ENCODE measurements at places on chromosomes 6 and 20.

DNA sequence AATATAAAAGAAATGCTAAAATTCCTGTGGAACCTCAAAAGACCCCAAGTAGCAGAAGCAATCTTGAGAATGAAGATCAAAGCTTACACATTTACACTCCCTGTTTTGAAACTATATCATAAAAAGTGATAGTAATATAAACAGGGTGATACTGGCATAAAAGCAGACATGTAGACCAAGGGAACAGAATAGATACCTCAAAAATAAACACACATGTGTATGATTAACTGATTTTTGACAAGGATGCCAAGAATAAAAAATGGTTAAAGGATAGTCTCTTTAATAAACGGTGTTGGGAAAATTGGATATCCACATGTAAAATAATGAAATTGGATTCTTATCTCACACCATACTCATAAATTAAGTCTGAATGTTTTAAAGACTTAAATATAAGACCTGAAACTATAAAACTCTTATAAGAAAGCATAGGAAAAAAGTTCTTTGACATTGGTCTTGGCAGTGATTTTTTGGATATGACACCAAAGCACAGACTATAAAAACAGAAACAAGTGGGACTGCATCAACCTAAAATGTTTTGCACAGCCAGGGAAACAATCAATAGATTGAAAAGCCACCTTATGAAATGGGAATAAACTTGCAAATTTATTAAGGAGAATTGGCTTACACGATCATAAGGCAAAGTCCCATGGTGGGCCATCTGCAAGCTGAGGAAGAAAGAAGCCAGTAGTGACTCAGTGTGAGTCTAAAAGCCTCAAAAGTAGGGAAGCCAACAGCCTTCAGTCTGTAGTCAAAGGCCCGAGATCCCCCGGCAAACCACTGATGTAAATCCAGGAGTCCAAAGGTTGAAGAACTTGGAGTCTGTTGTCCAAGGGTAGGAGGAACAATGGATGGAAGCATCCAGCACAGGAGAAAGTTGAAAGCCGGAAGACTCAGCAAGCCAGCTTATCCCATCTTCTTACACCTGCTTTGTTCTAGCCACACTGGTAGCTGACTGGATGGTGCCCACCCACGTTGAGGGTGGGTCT lies 144.3 kb downstream of the MEI4 start:
- no peak for DNase-seq

DNA sequence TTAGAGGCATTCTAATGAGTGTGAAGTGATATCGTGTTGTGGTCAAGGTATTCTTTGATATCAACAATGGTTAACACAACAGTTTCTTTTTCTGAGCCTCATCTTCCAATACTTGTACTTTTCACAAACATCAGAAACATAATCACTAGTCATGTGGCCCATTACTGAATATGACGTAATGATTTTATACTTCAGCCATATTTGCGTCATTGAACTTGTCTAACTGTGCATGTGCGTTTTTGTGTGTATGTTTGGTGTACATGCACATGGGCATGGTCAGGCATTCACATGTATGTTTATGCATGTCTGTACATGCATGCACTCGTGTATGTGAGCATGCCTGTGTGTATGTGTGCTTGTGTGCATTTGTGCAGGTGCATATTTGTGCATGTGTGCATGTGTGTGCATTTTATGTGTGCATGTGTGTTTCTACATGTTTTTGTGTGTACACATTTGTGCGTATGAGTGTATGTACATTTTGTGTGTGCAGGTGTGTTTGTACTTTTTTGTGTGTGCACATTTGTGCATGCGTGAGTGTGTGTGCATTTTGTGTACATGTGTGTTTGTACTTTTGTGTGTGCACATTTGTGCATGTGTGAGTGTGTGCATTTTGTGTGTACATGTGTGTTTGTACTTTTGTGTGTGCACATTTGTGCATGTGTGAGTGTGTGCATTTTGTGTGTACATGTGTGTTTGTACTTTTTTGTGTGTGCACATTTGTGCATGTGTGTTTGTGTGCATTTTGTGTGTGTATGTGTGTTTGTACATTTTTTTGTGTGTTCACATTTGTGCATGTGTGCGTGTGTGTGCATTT lies 29.4 kb downstream of the PRR18 start:
- DNase-seq: no peak

DNA sequence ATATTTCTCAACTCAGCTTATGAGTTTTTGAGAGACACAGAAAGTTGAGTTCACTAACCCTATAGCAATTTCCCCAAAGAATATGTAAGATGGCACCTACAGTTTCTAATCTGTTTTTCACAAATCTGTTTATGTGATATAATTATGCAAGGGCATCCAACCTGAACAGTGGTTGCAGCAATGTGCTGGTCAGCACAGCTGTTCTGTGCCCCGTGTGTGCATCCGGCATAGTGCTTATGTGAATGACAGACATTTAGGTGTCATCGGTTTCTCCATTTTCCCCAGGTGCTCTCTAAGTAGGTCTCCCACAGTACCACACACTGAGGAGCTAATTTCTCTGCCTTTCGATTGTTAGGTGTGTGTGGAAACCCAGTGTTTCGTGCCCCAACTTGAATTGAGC lies 7.7 kb upstream of the BACH2 start:
- no peak for DNase-seq

DNA sequence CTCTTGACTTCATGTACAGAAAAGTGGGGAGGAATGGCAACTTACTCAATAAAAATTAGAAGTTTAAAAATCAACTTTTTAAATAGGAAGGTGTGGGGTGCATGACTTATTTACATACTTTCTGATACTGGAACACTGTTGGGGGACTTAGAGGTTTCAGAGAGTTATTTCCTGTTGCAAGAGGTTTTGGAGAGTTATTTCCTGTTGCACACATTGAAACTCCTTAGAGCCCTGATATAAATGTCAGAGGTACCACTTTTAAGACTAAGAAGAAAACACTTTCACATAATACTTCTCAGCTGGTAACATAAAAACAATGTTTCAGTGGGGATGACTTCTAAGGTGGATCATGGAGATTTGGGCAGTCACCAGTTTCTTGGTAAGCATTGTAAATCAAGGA lies 579.9 kb downstream of the MMUT start:
- no peak for DNase-seq

GRCh38 chr6:19269341-19269898 lies 567.8 kb upstream of the ID4 start:
- DNase-seq: no peak
